ENCODE measurements at places on chromosomes 13 and 19. TPM values are rescaled to one million over a fixed set of nuclear protein-coding genes. Genes with fewer than 3 reads are reported as not detected.
A peak's percentile ranks its signal among the peaks of the same experiment; 100 is the strongest.

Gene COQ8B
- 51.5 TPM for total RNA-seq

- DNase-seq: no peak
These were observed 43.5 kb upstream of the SERTM1 start for GRCh38 chr13:36630181-36630803.

DNA sequence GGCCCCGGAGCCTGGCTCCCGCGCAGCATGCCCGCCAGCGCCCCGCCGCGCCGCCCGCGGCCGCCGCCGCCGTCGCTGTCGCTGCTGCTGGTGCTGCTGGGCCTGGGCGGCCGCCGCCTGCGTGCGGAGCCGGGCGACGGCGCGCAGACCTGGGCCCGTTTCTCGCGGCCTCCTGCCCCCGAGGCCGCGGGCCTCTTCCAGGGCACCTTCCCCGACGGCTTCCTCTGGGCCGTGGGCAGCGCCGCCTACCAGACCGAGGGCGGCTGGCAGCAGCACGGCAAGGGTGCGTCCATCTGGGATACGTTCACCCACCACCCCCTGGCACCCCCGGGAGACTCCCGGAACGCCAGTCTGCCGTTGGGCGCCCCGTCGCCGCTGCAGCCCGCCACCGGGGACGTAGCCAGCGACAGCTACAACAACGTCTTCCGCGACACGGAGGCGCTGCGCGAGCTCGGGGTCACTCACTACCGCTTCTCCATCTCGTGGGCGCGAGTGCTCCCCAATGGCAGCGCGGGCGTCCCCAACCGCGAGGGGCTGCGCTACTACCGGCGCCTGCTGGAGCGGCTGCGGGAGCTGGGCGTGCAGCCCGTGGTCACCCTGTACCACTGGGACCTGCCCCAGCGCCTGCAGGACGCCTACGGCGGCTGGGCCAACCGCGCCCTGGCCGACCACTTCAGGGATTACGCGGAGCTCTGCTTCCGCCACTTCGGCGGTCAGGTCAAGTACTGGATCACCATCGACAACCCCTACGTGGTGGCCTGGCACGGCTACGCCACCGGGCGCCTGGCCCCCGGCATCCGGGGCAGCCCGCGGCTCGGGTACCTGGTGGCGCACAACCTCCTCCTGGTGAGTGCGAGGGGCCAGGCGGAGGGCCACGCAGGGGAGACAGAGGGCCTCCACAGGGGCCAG lies at the start of gene KL:
KL (plus strand) TSS at position 10 of the 909 bp plus-strand sequence; CDS start at position 28, 18 bp downstream.
- no peak for DNase-seq

- no peak for DNase-seq
These were observed 4.4 kb upstream of the PLEKHF1 start for GRCh38 chr19:29660835-29661234.

GRCh38 chr19:13104360-13104847 lies 1.7 kb upstream of the LYL1 start:
- no peak for DNase-seq

DNA sequence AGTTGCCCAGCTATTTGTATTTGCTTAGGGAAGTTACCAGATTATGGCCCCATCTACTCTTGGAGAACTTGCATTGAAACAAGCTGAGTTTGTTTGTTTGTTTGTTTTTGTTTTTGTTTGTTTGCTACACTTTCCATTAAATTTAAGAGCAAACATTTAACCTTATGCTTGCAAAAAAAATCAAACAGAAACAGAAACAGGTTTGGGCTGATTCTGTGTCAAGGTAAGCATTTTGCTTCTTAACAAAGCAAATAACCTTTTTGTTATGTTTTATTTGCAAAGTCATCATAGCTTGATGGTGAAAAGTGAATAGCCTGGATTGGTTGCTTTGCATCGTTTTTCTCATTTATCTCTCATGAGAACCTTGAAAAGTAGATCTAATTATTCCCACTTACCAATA lies 531.8 kb downstream of the EFNB2 start:
- DNase-seq: no peak

DNA sequence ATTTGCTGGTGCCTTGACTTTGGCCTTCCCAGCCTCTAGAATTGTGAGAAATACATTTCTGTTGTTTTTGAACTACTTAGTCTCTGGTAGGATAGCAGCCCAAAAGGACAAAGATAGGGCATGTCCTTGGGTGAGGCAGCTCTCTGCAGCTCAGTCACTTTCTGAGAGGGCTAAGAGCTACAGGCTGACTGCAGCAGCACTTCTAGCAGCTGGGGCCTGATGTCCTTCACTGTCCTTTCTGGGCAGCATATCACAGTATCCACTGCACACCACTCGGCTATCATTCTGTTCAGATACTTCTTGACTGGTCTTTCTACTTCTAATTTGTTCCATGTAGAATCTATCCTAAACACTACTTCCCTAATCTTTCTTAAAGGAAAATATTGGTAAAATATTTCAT lies 68.5 kb upstream of the CLDN10 start:
- DNase-seq: no peak

GRCh38 chr13:30037766-30038165 lies 187.3 kb upstream of the UBL3 start:
- DNase-seq: no peak

GRCh38 chr13:21777813-21778212 lies 106.9 kb downstream of the FGF9 start:
- no peak for DNase-seq

DNA sequence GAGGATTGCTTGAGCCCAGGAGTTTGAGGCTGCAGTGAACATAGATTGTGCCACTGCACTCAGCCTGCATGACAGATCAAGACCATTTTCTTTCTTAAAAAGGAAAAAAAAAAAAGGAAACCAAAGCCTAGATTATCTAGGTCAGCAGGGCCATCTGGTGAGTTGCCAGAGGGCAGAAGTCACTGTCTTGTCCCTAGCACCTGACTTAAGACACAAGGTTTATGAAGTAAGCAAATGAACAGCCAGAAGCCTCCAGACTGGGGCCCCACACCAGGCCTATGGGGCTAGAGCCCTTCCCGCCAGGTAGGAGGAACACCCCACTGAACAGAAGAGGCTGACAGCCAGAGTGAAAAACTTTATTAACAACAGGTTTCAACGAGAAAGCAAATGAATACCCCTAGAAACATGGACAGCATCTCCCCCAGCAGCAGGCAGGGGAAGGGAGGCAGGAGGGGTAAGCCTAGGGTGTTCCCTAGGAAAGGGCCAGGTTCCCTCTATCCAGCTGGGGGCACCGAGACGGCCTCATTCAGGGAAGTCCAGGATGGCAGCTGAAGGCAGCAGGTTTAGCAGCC lies 1.2 kb downstream of the WDR83 start:
- DNase-seq: no peak

DNA sequence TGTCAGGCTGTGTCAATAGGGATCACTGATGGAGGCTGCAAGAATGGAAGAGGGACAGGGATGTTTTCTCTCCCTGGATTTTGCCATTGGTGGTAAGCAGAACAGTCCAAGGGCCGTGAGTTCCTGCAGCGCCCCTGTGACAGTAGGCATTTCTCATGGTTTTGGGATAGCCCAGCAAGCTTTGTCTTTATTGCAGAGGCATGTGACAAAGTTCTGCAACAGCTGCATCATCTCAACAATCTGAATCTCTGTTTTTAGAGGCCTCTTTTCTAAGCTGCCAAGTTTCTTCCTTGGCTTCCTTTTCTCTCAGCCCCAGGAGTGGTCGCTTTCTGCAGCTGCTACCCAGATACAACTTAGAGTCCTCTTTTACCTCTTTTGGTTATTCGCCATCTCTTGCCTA lies 95.7 kb upstream of the TSHZ3 start:
- DNase-seq: no peak

DNA sequence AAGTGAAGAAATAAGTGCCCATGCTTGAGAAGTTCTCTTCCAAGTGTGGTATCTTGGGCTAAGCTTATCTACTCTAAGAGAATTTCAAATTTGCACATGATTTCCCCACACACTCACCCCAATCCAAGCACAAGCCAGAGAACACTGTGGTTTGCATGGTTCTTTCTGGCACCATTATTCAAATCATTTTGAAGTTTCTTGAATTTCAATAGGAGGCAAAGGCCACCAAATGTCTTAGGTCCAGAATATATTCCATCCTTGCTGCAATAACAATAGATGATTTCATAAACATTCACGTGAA lies 359.7 kb downstream of the IRS2 start:
- DNase-seq: no peak

- no peak for DNase-seq
These were observed 32.9 kb upstream of the GTF3A start for GRCh38 chr13:27391471-27391870.

GRCh38 chr19:38654628-38655055 lies 7.2 kb downstream of the ACTN4 start:
- peak; percentile 70 for DNase-seq

Data from A172 (cell line).